ENCODE measurements at places on chromosomes 5 and 9.

- no peak for DNase-seq
Measured at GRCh38 chr9:16974436-16974835, 104.0 kb upstream of the BNC2 start.

DNA sequence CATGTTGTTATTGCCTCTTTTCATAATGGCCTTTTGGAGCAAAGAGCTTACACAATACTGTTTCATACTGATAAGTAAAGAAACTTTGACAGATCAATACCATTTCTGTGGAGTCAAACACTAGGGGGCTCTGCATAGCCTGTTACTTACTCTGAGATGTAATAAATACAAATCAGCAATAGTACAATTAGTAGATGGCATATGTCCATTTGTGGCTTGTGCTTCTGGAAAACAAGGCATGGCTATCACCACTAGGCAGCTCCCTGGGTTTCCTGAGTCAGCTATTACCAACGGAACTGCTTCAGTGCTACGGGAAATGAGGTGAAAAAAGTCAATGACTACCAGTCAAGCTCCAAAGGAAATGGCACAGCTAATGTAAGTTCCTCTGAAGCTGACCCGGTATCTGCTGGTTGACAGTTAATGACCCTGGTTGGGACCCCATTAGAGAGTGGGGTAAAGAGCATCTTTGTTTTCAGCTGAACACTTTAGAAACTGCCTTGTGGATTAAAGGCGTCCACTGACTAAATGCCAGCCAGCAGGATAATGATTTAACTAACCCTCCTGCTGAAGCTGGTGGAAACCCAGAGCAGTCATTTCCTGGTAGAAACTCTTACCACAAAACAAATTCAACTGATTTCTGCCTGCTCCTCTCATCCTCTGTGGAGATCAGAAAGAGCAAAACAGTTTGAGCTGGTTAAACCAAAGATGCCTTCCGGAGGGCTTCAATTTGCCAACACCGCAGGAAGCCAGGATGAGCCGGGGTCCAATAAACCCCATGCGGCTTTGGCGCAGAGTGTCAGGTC is 69.0 kb upstream of the FAM169A start:
- DNase-seq = peak; percentile 55

- no peak for DNase-seq
Measured at GRCh38 chr9:131539223-131539923, 6.0 kb upstream of the PRRT1B start.

GRCh38 chr9:108283696-108284095 is 572.1 kb downstream of the ACTL7B start:
- DNase-seq = no peak

DNA sequence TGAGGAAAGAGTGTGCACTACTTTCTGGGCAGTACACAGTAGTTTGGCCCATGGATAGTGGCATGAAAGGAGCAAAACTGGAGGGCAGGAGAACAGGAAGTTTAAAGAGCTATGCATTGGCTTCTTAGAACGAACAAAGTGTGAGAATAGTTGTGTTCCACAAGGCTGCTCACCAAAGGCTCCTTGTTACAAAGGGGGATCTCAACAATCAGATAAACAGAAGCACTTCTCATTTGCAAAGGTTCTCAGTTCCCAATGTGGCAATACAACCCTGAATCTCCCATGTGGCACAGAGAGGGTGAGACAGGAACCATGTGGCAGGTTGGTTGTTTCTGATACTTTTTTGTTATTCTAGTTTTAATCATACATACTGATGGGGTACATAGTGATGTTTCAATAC is 158.4 kb downstream of the CARTPT start:
- DNase-seq = no peak

DNA sequence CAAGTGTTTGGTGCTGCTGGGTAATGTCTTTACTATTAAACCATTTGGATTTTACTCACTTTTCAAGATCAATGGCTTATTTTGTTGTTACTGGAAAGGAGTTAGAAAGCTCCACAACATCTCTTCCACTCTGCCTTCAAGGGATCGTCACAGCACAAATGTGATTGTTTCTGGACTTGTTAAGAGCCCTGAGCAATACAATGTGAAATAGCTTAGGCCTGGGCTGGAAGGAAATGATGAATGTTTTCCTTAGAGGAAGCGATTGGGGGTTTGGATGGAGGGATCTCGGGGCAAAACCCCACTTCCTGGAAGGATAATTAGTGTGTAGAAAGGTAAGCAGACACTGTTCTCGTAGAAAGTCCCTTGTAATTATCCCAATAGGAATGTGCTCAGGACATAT is 59.3 kb upstream of the MYO10 start:
- no peak for DNase-seq

DNA sequence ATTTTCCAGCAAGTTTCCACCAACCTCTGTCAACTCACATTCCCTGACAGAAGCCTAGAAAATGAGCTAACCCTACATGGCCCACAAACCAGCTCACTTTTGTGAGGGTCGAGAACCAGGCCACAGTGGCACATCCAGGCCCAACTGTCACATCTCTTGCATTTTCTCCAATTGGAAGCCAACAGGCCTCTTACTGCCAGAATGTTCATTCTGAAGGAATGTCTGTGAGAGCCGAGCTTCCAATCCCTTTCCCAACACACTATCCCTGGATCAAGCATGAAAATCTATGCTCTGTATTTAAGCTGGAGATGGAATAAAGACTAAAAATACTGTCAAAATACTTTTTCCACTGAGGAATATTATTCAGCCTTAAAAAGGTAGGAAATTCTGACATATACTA is 20.0 kb downstream of the MARCHF3 start:
- no peak for DNase-seq

DNA sequence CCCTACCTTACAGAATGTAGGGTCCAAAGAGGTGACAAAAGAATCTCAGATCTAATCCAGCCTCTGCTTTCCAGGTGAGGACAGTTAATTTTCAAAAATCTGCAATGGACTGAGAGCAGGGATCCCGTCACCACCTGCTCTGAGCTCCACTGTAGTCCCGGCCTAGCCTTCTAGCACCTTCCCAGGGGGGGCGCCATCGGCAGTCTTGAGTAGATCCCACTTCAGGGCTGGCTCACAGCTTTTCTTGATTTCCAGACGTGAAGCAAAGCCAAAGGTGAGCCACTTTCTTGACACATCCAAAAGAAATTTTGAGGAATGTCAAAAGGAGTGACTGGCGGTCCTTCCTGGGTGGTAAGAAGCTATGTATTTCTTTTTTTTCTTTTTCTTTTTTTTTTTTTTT is 114.1 kb downstream of the SYK start:
- no peak for DNase-seq

DNA sequence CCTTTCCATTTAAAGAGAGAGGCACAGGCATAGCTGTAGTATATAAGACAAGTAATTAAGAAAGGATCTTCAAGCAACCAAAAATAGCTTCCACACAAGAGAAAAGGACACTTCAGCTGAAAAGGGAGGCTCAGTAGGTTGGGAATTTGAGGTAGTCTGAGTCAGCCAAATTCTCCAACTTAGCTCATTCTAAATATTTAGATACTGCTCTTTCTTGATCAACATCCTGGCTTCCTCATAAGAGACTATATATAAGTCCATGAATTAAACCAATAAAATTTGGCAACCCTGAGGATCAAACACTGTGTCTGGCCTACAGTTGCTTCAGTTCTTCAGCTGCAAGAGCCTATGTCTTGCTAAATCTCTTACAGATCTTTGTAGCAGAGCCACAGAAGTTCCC is 17.8 kb downstream of the HINT1 start:
- no peak for DNase-seq

- no peak for DNase-seq
Measured at GRCh38 chr9:99459919-99460318, 237.8 kb downstream of the SEC61B start.

DNA sequence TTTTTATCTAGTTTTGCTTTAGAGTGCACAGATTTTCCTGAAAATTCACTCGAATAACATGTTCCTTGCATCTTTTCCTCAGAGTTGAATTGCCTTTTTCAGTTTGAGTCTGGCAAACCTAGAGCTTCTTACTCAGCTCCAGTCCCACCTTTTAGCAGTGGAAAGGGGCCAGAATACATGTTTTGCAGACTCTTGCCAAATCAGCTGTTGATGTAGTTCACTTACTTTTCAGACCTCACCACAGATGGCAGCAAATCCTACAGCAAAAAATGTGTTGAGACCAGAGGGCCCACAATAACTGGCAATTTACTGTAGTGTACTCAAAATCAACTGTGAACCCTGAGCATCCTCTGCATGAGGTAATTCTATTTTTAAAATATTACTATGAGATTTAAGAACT is 545.2 kb upstream of the ACO1 start:
- no peak for DNase-seq

- DNase-seq = no peak
Measured at GRCh38 chr9:131624636-131625507, 79.5 kb downstream of the PRRT1B start.

DNA sequence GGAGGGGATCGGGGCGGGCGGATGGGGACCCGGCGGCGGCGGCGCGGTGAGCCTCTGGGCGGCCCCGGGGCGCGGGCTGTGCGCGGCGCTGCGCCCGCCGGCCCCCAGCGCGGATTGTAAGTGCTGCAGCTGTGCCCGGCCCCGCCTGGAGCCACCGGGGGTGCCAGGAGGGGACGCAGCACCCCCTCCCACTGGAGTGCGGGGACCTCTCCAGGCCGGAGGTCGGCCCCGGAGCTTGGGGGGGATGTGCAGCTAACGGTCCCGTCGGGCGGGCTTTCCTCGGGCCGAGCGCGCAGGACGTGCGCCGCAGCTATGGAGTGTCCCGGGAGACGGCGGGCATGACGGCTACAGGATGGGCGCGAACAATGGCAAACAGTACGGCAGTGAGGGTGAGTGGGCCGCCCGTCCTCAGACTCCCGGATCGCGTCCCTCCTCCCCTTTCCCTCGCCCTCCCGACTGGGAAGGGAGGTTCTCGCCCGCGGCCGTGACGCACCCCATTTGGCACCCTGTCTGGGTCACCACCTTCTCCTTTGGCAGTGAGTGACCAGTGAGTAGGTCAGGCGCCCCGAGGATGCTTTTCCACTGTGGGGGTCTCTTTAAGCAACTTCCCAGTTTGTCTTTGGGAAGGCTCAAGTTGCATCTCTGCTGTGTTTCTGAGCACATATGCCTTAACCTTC is 483 bp downstream of the FBXL7 start:
- peak; percentile 59 for DNase-seq

- DNase-seq = no peak
Measured at GRCh38 chr9:71941060-71941568, 29.7 kb downstream of the C9orf85 start.

- no peak for DNase-seq
Measured at GRCh38 chr9:69645488-69645887, 26.7 kb downstream of the APBA1 start.

DNA sequence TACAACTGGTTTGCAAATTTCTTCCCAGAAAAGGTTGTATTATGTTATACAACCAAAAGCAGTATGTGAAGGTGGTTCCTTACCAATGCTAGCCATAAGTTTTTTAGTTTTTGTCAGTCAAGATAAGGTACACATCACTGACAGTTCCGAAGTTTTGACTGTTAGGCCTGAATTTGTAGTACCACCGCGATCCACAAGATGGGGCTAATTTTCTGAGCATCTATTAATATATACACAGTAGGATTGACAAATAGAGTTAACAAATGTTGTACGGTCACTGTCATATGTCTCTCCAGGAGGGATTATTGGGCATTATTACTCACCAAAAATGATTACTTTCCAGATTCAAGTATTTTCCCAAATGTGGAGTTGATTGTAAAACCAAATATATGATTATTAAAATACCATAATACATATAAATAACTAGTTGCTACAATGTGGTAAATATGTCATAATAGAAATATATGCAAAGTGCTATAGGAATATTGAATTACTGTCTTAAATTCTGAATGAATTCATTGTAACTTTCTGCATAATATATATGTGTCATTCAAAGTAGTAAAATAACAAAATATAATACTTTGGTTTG is 28.4 kb upstream of the LRRC19 start:
- DNase-seq = peak; percentile 62

DNA sequence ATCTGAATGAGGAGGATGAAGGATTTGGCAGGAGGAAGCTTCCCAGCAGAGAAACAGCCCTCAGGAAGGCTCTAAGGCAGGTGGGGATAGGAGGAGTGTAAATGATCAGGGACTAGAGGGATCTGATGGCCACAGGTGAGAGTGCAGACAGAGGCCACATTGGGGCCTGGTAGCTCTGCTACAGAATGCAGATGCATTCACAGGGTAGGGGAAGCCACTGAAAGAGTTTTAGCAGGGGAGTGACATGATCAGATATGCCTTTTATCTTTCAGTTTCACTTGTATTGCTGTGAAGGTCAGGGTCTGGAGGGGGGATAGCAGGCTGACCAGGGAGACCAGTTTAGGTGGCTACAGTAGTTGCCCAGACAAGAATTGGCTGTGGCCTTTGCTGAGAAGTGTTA is 3.0 kb downstream of the TXNDC15 start:
- DNase-seq = no peak

GRCh38 chr5:65862384-65862783 is 64.0 kb upstream of the ERBIN start:
- peak; percentile 39 for DNase-seq

DNA sequence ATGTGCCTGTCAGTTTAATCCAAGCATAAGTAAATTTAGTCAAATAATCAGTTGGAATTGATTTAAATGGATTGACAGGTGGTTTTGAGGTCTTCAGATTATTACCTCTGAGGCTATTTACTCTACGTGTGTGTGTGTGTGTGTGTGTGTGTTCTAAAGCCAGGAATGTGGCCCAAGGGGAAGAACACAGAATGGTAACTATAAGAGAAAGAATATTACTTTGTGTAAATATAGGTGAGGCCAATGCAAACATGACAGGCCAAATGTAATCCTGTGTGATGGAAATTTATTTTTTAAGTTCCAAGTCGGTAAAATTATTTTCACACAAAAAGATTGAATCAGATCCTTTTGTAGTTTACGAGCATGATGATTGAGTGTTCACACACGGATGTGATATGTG is 390.0 kb downstream of the PLK2 start:
- no peak for DNase-seq

- DNase-seq = no peak
Measured at GRCh38 chr9:70220216-70220615, 38.6 kb upstream of the SMC5 start.

DNA sequence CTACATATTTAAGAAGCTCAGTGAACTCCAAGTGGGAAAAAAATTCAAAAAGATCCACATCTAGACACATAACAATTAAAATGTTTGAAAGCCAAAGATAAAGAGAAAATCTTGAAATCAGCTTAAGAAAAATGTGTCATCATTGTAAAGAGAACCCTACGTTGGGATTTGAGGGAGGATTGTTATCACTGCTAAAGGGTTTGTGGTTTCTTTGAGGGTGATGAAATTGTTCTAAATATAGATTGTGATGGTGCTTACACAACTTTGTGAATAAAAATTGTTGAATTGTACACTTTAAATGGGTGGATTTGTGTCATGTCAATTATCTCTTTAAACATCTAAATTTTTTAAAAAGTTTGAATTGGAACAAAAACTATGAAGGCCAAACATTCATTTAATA is 92.2 kb upstream of the ADAMTS19 start:
- peak; percentile 35 for DNase-seq

DNA sequence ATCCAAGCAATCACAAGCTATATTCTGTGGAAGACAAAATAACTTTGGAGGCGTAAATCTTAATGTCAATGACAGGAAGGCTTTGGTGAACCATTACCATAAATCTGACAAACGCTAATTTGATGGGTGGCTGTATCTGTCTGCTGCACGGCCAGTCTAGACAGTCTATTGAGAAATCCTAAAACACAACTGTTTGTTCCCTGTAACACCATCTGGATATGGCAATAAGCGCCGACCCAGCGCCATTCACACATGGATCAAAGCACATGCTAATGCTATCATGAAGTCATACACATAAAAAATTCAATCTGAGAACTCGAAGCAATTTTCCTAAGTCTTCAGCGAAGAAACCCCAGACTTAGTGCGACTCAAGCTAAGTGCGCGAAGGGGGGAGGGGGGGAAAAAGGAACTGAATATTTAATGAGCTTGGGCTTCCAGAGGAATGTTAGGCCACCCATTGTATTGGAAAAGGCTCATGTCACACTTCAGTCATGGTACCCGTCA is 95.1 kb downstream of the ARL15 start:
- no peak for DNase-seq

Data from cardiac fibroblast (primary cell).